Activated T-helper 9 cell treated with anti-CD3 and anti-CD28 coated beads, Interleukin-2, amount 50 U/mL, for 16 hours (primary cell): ENCODE measurements at places on chromosomes 13 and 19.

- no peak for DNase-seq
Observed at GRCh38 chr19:35928507-35928906, 7.7 kb upstream of the LRFN3 start.

DNA sequence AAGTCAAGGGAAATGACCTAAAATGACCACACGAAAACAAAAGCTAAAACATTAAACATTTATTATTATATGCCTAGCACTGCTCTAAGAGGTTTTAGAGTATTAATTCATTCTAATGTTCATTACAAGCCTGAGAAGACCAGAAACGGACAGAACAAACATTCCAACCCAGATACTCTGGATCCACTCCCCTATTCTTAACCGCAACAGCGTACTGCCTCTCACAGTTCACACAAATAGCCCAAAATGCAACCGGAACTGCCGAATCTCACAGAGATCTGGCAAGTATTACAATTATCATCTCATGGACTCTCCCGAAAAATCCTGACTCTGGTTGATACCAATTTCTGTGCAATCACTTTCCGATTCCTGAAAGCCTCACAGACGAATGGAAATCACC lies 1.4 kb downstream of the ZNF780B start:
- DNase-seq: no peak

DNA sequence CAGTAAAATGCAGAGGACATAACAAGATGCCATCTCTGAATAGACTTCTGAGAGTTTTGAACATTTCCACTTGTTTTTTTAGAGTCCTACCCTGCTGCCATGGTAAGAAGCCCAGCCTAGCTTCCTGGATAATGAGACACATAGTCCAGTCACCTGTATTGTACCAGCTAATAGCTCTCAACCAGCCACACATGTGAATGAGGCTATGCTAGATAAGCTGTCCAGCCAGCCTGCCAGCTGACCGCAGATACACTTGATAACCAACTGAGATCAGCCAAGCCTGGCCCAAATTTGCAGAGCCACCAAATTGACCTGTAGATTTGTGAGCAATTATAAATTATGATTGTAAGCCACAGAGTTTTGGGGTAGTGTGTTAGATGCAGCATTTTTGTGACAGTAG lies 10.7 kb downstream of the RFXAP start:
- DNase-seq: no peak

DNA sequence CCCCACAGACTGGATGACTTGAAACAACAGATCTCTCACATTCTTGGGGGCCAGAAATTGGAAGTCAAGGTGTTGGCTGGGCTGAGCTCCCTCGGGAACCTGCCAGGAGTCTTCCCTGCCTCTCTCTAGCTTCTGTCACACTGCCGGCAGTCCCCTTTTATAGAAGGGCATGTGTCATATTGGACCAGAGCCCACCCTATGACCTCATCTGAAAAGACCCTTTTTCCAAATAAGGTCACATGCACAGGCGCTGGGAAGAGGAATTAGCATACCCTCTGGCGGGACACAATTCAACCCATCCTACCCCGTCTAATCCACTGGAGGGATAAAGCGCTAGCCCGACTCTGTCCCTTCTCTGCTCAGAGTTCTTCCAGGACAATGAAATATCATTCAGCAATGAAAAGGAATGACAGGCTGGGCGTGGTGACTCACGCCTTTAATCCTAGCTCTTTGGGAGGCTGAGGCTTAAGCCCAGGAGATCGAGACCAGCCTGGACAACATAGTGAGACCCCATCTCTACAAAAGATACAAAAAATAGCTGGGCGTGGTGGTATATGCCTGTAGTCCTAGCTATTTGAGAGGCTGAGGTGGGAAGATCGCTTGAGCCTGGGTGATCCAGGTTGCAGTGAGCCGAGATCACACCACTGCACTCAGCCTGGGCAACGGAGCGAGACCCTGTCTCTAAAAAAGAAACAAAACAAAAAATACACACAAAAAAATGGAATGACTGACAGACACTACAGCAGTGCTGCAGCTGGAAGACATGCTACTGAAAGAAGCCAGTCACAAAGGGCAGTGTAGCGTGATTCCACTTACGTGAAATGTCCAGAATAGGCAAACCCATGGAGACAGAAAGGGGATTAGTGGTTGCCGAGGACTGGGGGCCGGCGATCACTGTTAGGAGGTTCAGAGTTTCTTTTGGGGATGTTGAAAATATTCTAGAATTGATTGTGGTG lies 28.5 kb downstream of the MEIS3 start:
- DNase-seq: no peak

DNA sequence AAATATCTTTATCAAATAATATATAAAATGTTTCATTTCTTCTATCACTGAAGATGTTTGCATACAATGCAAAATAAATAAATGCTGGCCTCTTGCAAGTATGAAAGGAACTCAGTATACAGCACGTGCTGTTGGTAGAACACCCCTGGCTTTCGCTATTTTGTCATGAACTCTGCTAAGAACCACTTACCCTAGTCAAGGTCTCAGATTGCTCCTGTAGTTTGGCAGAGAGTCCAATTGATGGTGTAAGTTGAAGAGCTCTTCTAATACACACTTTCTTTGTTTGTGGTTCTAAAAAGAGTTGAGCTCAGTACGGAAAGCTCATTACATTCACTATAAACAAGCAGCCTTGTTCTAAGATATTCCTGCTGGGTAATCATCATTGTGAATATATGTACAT lies 1258.9 kb downstream of the EFNB2 start:
- DNase-seq: no peak

DNA sequence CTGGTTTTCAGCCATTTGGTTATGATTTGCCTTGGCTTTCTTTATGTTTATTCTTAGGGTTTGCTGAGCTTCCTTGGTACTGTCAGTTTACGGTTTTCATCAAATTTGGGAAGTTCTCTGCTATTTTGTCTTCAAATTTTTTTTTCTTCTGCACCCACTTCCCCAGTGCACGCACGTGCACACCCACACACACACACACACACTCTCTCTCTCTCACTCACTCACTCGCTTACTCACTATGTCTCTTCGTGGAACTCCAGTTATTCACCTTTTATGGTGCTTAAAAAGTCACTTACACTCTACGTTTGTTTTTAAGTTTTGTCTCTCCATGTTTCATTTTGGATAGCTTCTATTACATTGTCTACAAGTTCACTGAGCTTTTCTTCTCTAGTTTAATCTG lies 7.1 kb downstream of the AKAP11 start:
- no peak for DNase-seq
